ENCODE measurements at places on chromosomes 7 and 10.

- DNase-seq: no peak
Observed at GRCh38 chr7:98231493-98232262, 20.4 kb downstream of the TECPR1 start.

GRCh38 chr10:71398976-71399375 is 2.3 kb downstream of the CDH23 start:
- no peak for DNase-seq

- DNase-seq: no peak
Observed at GRCh38 chr7:99373091-99374066, 1.2 kb upstream of the ARPC1B start.

GRCh38 chr7:50149369-50149768 is 56.3 kb upstream of the ZPBP start:
- no peak for DNase-seq

DNA sequence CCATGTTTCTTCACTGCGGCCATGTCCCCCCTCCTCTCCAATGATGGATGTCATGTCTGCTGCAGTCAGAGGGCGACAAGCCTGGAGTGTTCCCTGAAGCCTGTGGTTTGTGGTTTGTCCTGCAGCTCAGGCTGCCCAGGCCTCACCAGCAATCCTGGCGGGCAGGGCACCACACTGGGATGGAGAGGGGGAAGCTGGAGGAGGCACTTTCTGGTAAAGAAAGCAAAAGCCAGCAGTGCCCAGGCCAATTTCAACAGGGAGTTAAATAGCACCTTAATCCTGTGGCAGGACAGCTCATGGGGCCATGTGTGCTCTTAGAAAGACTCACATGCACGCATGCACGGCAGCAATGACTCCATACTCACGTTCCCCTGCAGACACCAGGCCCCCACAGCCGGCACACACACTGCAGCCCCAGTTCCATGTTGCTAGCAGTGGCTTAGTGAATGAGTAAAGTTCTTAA is 158.3 kb downstream of the EGFR start:
- no peak for DNase-seq

DNA sequence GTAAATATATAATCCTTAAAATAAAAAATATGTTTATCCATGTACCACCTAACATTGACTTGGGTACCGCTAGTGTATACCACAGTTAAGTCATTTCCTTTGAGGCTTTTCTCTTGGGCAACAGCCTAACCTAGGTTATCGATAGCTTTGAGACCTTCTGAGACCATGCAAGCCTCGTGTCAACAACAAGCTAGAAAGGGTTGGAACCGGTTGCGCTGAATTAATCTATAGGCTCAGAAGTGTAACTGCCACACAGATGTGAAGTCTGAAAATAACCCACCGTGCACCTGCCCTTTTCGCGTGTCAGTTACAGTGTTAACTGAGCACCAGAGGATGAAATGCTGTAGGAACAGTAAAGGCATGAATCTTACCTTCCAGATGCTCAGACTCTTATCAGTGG is 59.8 kb downstream of the ARID5B start:
- no peak for DNase-seq
